ENCODE measurements at places on chromosomes 13 and 19.

GRCh38 chr13:106101201-106101600 lies 434.3 kb downstream of the EFNB2 start:
- no peak for DNase-seq

GRCh38 chr13:80133631-80134261 lies 207.2 kb downstream of the SPRY2 start:
- no peak for DNase-seq

- DNase-seq: no peak
These were observed 84.1 kb upstream of the FRY start for GRCh38 chr13:31947506-31947905.

GRCh38 chr19:58400916-58401839 lies 5.7 kb downstream of the RNF225 start:
- DNase-seq: peak; percentile 99

- DNase-seq: no peak
These were observed 222.4 kb downstream of the KCTD12 start for GRCh38 chr13:76663592-76664335.

DNA sequence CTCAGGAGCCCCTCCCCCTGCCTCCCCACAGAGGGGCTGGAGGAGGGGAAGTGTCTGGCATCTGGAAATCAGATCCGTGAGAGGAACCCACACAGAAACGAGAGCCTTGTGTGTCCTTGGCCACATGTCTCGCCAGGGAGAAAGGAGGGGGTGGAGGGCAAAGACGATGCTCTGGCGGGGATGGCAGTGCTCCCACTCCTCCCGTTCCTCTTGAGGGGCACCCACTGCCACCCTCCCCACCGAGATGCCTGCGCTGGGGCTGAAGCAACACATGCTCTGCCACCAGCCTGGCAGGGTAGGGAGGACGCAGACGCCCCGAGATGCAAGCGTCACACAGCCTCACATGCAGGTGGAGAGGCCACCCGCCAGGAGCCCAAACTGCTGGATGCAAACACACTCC lies 2.8 kb downstream of the ADGRL1 start:
- DNase-seq: no peak

GRCh38 chr19:9672893-9673292 lies 2.0 kb downstream of the ZNF562 start:
- no peak for DNase-seq

DNA sequence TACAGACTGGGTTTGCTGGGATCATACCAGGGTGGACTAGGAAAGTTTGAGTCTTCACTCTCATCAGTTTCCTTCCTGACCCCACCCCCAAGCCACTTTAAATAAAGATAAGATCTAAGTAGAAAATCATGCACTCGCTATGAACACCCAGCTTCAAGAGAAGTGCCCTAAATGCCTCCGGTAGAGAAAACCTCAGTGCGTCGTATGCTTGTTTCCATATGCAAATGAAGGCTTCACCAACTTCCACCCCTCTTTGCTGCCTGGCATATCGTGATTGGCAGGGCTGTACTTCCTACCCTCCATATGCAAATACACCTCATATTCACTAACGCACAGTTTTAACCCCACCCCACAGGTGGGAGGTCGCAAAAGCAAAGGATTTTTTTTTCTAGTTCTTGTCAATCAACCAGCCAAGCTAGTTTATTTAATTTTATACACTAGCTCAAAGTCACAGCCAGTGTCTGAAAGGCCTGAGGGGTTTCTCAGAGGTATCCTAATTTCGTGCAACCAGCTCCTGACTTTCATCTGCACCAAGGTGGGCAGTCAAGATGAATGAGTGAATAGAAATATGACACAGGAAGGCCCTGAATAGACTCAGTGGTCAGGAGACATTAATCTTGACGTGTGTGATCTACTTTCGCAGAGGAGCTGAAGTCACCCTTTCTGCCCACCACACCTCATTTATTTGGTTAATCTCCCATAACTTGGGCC lies 121.1 kb upstream of the TSHZ3 start:
- DNase-seq: no peak

DNA sequence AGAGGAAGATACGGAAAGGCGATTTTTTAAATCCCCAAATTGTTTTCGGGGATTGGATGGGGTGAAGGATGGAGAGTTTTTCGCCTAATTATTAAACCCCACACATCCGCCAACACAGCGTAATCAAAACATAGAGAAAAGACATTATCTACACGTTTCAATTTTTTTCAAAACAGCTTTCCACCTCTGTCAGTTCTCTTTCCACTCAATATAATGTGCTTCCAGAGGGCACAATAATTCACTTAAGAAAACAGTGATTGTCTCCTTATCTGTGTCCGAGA lies 435 bp upstream of the OBI1 start:
- DNase-seq: no peak

- no peak for DNase-seq
These were observed 99.9 kb upstream of the IPO5 start for GRCh38 chr13:97853550-97853949.

DNA sequence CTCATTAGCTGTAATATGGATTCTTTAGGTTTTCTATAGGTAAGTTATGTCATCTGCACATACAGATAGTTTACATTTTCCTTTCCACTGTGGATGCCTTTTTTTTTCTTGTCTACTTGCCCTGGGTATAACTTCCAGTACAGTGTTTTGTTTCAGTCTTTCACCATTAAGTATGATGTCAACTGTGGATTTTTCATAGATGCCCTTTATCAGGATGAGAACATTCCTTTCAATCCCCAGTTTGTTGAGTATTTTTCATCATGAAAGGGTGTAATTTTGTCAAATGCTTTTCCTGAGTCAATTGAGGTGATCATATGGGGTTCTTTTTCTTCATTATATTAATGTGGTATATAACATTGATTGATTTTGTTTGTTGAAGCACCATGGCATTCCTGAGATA lies 43.6 kb upstream of the SACS start:
- DNase-seq: no peak

DNA sequence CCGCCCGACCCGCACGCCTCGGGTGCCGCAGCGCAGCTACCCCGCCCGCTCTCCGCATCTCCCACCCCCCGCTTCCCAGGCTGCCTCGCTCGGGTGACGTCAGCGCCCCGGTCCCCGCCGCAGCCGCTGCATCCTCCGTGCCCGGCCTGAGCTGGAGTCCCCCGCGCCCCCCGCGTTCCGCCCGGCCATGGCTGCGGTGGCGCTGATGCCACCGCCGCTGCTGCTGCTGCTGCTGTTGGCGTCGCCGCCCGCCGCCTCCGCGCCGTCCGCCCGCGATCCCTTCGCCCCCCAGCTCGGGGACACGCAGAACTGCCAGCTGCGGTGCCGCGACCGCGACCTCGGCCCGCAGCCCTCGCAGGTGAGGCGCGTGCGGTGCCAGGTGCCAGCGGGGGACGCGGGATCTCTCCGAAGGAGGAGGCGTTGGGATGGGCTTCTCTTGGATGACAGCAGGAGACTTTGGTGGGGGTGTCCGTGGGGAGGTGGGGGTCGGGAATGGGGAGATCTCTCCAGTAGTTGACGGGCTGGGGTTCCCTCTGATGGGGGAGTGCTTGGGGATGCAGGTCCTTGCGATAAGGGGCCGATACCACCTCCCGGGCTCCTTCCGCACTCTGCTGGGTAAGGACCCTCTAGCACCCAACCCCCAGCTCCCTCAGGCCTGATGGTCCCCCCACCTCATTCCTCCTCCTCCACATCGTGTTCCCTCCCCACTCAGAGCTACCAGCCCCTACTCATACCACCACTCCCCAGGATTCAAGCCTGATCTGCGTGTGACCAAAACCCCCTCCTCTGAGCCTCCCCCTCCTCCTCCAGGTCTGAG lies at the start of gene TMEM59L:
Gene TMEM59L (plus strand): TSS at position 99 of the 817 bp plus-strand sequence. CDS start 89 bp downstream, at position 188.
- peak; percentile 51 for DNase-seq

DNA sequence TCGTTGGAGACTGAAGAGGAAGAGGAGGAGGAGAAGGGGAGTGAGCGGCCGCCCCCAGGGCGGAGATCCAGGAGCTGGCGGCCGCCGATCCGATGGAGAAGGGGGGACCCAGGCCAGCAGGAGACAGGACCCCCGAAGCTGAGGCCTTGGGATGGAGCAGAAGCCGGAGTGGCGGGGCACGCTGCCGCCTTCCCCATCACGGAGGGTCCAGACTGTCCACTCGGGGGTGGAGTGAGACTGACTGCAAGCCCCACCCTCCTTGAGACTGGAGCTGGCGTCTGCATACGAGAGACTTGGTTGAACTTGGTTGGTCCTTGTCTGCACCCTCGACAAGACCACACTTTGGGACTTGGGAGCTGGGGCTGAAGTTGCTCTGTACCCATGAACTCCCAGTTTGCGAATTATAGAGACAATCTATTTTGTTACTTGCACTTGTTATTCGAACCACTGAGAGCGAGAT lies 1.8 kb downstream of the GADD45B start:
- DNase-seq: peak; percentile 28
